ENCODE measurements at places on chromosomes 6 and 20. TPM values are rescaled to one million over a fixed set of nuclear protein-coding genes. Genes with fewer than 3 reads are reported as not detected.

PI16 gene
- total RNA-seq, result 3.1 TPM

DOK5 gene
- total RNA-seq, result 1.8 TPM

FAM217A gene
- not detected for total RNA-seq

HCK gene
- total RNA-seq, result 3.1 TPM

MDFI gene
- 20.4 TPM for total RNA-seq

DNA sequence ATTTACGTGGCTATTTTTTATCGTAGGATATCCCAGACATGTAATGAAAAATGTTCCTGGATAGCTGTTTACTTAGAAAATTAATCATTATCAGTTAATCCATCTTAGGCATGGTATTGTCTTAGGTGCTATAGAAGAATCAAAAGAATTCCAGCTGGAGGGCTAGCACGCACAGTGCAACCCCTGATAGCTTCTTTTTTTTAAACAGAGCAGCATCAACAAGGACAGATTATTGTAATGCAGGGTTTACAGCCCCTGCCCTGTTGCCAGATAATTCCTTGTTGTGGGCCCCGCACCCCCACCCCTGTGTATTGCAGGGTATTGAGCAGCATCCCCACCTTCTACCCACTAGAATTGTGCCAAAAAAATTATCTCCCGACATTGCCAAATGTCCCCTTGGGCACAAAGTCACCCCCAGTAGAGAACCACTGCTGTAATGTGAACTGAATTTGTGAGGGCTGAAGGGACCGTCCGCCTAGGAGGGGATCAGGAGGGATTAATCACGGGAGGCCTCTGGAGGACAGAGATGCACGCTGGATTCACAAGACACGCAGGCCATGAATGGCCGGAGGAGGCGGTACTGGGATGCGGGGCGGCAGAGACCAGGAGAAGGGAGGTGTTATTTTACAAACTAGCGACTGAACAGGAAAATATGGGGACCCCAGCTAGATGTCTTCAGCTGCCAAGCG lies 174.6 kb downstream of the ZDHHC14 start:
- DNase-seq, result no peak
- no peak overlapping the region for H3K27ac ChIP-seq
- H3K4me1 ChIP-seq, result no peaks in the 10 kb centered on the region
- H3K27me3 ChIP-seq, result no peaks in the 10 kb centered on the region
- no peak overlapping the region for H3K4me3 ChIP-seq

- H3K4me1 ChIP-seq, result no peaks in the 10 kb centered on the region
- DNase-seq, result no peak
- H3K4me3 ChIP-seq, result no peak overlapping the region
- no peak overlapping the region for H3K27ac ChIP-seq
These were observed 46.2 kb downstream of the ADNP start for GRCh38 chr20:50885068-50885467.

- H3K4me1 ChIP-seq, result no peaks in the 10 kb centered on the region
- no peaks in the 10 kb centered on the region for H3K27me3 ChIP-seq
- H3K27ac ChIP-seq, result no peak overlapping the region
- no peaks in the 10 kb centered on the region for H3K36me3 ChIP-seq
- no peak overlapping the region for H3K4me3 ChIP-seq
These were observed 220.2 kb upstream of the EXOC2 start for GRCh38 chr6:912871-913835.

DNA sequence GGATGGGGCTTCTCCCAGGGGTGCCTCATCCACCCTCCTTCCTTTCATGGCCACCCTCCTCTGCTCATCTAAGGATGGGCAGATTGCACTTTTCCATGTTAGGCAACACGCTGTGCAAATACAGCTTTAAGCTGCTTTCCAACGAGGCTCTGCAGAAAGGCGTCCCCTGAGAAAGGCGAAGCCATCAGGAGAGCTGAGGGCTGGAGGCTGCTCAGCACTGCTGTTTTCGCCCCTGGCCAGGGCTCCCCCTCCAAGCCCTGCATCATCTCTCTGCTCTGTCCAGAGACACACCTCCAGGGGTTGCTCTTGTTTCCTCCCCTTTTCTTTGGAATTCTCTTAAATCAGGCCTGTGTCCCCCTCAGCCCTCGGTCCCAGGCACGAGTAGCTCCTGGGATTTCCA lies 526.1 kb downstream of the CDH26 start:
- no peaks in the 10 kb centered on the region for H3K27me3 ChIP-seq
- DNase-seq, result no peak
- no peak overlapping the region for H3K27ac ChIP-seq
- H3K4me1 ChIP-seq, result no peaks in the 10 kb centered on the region

GRCh38 chr20:60214901-60215815 lies 256.9 kb downstream of the CDH26 start:
- H3K36me3 ChIP-seq, result no peaks in the 10 kb centered on the region
- DNase-seq, result no peak
- no peaks in the 10 kb centered on the region for H3K27me3 ChIP-seq
- no peak overlapping the region for H3K4me3 ChIP-seq

- H3K36me3 ChIP-seq, result no peaks in the 10 kb centered on the region
- no peak overlapping the region for H3K27ac ChIP-seq
- H3K27me3 ChIP-seq, result no peaks in the 10 kb centered on the region
These were observed 27.9 kb downstream of the VEGFA start for GRCh38 chr6:43797919-43798318.

DNA sequence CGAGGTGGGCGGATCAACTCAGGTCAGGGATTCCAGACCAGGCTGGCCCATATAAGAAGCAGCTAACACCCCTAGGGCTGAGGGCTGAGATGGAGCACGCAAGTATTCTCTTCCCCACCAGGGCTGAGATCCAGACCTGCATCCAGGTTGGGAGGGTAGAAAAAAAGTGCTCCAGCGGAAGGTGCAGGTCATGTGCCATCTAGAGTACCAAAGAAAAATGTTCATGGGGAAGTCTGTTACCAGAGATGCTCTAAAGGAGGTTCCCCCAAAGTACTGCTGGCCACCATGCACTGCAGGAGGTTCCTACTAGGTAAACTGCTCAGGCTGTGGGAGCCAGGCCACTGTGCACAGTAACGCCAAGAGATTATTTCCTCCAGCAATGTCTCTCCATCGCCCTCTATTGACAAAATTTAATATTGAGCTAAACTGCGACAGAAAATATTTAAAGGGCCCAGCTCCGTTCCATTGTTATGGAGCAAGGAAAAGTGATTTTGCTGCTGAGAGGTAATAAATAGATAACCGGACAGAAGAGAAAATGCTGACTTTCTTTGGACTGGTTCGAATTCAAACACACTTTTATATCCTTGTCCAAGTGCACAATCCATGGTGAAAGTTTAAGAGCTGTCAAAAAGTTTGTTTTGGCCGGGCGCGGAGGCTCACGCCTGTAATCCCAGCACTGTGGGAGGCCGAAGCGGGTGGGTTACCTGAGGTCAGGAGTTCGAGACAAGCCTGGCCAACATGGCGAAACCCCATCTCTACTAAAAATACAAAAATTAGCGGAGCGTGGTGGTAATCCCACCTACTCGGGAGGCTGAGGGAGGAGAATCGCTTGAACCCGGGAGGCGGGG lies 159.9 kb downstream of the OR2B2 start:
- H3K27ac ChIP-seq, result peak overlapping the region; percentile 26
- DNase-seq, result peak; percentile 32
- no peaks in the 10 kb centered on the region for H3K36me3 ChIP-seq
- H3K4me3 ChIP-seq, result peak overlapping the region; percentile 62

All from ovary (tissue), 10 donors.